ENCODE measurements at places on chromosomes 1 and 21.
A peak's percentile ranks its signal among the peaks of the same experiment; 100 is the strongest.

DNA sequence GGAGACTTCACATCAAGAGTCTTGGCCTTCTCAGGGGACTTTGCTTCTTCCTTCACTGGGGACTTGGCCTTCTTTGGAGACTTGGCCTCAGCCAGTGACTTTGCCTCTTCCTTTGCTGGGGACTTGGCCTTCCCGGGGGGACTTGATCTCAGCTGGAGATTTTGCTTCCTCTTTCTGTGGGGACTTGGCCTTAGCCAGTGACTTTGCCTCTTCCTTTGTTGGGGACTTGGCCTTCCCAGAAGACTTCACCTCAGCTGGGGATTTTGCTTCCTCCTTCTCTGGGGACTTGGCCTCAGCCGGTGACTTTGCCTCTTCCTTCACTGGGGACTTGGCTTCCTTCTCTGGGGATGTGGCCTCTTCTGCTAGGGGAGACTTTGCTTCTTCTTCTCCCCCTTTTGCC, 13.5 kb upstream of the CD2 start:
- no peak for DNase-seq

GRCh38 chr1:43573066-43573800, 42.5 kb downstream of the PTPRF start:
- DNase-seq: no peak

DNA sequence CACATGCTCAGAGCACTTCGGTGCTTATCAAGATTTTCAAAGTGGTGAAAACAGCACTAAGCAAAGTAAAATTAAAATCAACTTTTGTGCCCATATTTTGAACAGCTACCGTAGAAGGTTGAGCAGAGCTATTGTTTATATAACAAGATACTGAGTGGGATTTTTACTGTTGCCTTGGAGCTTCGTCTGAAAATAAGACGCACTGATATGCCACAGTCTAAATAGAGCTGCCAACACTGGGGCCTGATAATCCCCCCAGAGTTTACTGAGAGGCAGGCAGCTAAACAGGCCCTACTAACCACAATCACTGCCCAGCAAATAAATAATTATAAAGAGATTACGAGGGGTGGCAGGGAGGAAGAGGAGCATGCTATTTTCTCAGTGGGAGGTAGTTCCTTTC, 650 bp upstream of the CCDC190 start:
- DNase-seq: no peak

DNA sequence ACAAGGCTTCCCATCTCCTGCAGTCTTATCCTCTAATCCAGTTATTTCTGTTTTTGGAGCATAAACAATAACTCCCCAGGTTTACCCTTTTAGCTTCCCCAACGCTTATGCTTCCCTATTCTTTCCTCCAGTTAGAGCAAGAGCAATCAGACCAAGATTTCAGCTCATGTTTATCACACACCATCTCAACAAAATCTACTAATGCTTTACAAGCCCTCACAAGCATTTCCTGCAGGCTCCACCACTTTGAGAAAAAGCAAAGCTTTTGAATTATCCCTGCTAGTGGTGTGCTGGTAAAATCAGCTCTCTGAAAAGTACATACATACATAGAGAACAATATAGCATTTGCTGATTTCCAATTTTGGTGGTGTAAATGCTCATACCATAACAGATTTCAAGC, 92.9 kb downstream of the EDEM3 start:
- DNase-seq: no peak

- peak; percentile 33 for DNase-seq
These were observed 38.3 kb downstream of the WDR3 start for GRCh38 chr1:117967881-117968280.

DNA sequence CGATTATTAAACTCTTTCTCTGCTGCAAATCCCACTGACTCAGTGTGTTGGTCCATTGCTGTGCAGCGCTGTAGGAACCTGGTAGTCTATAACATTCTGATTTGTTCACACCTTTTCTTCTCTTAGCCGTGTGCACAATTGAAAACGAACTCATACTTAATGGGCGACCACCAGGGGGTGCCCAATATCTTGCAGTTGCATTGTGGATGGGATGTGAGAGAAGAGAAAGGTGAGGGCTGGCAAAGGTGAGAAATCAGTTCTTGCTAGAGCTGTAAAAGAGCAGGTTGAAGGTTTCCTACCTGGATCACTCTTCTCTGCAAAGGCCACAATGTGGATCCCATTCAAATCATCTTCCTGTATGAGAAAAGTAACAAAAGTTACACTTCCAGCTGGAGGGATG, 51.0 kb downstream of the CASQ2 start:
- DNase-seq: peak; percentile 53

- DNase-seq: no peak
These were observed 102.3 kb downstream of the CDC42BPA start for GRCh38 chr1:227215863-227216510.

DNA sequence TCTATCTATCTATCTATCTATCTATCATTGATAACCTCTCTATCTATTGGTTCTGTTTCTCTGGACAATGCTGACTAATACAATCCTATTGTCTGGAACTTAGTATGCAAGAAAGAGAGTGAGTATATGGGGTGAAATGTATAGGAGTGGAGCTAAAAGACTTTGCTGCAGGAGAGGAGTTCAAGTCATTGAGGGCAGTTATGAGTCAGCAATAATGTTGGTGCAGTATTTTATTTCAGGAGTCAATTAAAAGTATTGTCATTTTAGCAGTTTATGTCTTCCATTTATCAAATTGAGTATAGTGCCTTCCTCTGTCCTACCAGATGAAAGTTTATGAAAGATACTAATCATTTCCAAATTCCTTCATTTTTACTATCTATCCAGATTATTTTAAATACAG, 55.8 kb downstream of the MAP3K7CL start:
- no peak for DNase-seq

DNA sequence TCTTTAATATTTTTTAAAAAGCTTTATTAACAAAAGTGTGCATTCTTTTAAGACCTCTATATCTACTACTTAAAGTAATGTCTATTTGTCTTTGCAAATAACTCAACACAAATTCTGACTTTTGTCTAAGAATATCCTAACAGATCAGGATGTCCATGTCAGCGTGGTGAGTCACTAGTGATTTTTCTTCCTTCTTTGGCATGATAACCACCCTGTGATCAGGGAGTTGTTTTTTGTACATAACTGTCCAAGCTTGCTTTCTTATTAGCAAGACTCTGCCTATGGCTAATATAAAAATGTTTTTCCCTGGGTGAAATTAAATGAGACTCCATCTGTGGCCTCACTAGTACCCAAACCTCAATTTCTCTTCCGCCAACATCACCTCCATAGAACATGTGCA, 688.9 kb upstream of the ADGRL2 start:
- DNase-seq: no peak

DNA sequence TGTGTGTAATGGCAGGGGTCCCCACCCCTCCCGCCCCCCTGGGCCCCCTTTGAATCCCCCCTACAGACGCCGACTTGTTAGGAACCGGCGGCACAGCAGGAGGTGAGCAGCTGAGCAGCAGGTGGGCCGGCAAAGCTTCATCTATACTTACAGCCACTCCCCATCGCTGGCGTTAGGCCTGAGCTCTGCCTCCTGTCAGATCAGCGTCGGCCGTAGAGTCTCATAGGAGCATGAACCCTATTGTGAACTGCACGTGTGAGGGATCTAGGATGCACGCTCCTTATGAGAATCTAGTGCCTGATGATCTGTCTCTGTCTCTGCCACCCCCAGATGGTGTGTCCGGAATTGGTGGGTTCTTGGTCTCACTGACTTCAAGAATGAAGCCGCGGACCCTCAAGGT, 14.9 kb upstream of the VPS26C start:
- DNase-seq: peak; percentile 56

DNA sequence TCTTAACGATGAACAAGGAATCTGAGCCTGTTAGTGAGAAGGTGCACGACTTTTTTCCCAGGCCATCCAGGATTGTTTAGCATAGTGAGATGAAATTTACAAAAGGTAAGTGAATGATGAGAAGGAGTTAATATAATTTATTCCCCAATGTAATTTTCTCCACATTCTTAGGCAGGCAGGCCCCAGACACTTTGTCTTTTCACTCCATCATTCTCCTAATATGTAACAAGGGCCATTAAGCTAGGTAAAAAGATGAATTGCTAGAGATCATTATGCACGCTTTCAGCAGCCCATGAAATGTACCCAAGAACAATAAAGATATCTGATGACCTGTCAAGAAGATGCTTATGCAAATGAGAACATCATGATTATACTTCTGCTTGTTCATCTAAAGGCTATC, 24.1 kb downstream of the NIBAN1 start:
- no peak for DNase-seq

DNA sequence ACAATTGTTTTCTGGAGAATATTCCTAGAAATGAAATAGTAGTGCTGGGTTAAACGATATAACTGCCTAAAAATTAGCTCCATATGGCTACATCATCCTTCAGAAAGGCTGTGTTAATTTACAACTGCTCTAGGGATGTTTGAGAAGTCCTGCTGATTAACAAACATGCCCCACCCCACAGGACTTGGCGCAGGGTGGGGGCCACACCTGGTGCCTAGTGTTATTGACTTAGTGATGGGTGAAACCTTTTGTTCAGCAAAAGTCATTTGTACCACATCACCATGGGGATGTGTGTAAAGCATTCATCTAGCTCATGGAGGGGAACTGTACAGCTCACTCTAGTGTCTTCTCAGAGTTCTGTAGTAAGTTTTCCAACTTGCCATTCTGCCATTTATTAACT, 492.8 kb downstream of the CAMTA1 start:
- peak; percentile 99 for DNase-seq

DNA sequence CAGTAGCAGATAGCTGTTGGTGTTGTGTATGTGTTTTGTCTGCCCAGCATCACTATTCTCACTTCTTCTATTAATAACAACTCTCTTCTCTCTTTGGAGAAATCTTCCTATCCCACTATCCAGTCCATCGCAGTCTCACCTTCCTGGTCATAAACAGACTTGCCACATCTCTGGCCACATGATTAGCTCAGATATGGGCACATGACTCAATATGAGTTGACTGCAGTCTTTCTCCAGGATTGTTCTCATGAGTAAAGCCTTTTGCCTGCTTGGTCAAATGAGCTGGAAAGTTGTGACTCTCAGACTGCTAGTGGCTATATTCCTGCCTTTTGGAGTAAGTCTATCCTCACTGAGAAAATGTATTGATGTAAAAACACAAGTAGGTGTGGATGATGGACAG, 32.9 kb upstream of the TADA1 start:
- DNase-seq: no peak

DNA sequence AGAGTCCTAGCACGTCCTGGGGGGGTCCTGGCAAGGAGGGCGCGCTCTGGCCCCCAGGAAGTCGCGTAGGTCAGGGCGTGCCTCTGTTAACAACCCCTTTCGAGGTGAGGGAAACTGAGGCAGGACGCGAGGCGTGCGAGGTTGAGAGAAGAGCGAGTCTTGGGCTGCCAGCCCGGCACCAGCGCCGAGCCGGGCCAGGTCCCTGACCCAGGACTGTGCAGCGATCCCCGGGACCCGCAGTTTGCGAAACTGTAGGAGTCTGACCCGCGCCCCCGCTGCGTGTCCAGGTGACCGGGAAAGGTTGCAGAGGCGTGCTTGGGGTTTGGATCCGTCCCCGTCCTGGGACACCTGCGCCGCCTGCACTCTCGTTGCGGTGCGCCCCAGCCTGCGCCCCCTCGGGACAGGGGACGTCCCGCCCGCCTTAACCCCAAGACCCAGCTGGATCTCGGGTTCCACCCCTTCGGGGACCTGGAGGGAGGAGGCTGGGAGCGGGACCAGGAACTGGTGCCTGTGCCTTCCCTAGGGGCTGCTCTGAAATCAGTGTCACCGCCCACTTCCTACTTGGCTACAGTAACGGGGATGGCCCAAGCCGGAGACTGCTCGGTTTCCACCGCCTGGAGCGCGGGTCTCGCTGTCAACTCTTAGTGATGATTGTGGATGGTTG, 493 bp downstream of the DISC1 start:
- DNase-seq: peak; percentile 48

DNA sequence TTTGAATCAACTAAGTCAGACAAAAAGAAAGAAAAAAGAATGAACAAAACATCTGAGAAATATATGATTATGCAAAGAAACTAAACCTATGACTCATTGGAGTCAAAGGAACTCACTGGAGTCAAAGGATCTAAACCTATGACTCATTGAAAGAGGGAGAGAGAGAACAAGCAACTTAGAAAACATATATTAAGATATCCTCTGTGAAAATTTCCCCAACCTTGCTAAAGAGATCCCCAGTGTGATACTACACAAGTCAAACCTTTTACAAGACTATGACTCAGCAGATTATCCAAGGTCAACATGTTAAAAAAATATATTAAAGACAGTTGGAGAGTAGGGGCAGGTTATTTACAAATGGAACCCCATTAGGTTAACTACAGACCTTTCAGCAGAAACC, 1538.3 kb downstream of the NCAM2 start:
- no peak for DNase-seq

GRCh38 chr1:200130552-200130951, 103.0 kb downstream of the NR5A2 start:
- no peak for DNase-seq

DNA sequence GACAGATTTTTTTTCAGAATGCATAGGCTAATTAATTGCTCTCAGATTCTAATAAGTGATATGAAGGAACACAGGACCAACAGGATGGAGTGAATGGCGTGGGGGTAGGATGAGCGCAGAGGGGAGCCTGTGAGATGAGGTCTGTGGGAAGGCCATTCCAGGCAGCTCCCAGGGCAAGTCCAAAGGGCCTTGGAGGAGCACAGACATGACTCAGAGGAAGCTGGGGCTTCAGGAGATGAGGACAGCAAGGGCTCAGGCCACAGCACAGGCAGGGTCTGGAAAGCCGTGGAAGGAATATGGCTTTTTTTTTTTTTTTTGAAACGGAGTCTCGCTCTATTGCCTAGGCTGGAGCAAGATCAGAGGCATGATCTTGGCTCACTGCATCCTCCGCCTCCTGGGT, 35.1 kb downstream of the FMN2 start:
- no peak for DNase-seq
